Hematopoietic multipotent progenitor cell treated with erythropoietin and hydrocortisone succinate and interleukin-3 and kit ligand, for 15 days (in vitro differentiated cells): ENCODE measurements at places on chromosomes 1 and 21.

- DNase-seq, result no peak
Observed at GRCh38 chr1:19315378-19316198, 3.5 kb downstream of the SLC66A1 start.

DNA sequence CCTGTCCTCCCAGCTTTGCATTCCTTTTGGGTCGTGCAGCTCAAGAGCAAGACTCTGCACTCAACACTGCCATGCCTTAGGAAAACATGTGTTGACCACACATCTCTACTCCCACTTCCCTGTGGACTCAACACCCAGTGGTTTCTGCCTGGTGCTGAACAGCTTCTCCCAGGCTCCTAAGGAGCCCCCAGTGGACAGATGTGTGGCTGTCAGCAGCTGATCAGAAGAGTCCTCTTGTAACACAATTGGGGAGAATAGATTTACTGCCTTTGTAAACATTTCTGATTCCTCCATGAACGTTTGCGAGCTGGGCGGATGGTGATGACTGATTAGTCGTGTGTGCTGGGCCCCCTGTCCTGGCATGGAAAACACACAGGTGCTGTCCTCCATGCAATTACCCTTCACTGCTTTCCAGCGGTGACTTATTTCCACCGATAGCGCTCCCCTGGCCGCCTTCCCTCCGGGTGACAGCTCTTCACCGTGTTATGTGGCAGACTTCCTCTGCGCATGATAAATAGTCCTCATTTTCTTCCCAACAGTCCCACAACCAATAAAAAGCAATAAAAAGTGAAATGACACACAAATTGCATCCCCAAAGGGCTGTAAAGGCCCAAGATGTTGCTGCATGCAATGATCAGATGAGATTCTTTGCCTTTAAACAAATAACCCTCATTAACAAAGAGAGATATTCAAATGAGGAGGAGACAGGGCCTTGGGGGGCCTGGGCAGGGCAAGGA is 249.4 kb upstream of the AJAP1 start:
- no peak for DNase-seq

DNA sequence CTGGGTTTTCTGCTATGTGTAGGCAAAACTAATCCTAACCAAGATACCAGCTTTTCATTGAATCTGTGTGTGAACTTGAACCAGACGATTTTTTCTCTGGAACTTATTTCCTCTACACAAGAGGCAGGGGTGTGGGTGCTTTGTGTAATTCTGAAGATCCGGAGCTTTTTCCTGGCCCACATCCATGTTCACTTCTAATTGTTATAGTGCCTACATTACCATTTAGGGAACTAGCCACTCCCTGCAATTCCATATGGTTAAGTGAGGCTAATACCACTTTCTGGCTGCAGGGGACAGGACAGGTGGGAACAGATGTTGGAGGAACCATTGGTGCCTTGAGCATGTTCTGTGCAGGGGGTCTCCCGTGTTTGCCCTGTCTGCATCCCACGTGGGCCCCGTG is 83.4 kb upstream of the FMN2 start:
- no peak for DNase-seq

DNA sequence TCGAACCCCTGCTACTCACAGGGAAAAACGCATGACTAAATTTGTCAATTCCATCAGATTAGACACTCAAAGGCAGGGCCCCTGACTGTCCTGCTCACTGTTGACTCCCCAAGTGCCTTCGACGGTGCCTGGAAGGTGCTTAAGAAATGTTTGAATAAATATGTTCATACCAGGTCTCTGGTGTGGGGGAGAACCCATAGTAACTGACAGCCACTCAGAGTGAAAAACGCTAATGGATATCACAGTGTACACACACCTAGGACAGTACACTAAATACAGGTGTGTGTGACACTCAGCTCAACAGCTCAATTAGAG is 39.7 kb upstream of the WASF2 start:
- no peak for DNase-seq

DNA sequence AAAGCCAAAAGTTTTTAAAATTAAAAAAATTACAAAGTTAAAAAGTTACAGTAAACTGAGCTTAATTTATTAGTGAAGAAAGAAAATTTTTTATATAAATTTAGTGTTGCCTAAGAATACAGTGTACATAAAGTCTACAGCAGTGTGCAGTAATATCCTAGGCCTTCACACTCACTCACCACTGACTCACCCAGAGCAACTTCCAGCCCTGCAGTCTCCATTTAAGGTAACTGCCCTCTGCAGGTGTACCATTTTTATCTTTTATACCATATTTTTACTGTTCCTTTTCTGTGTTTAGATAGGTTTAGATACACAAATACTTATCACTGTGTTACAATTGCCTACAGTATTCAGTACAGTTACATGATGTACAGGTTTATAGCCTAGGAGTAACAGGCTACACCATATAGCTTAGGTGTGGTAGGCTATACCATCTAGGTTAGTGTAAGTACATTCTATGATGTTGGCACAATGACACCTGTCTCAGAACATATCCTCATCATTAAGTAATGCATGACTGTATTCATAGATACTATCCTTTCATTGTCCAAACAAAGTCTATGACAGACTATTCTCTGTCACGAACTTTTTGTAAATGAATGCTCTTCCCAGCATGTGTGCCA is 78.6 kb upstream of the PBX1 start:
- no peak for DNase-seq

DNA sequence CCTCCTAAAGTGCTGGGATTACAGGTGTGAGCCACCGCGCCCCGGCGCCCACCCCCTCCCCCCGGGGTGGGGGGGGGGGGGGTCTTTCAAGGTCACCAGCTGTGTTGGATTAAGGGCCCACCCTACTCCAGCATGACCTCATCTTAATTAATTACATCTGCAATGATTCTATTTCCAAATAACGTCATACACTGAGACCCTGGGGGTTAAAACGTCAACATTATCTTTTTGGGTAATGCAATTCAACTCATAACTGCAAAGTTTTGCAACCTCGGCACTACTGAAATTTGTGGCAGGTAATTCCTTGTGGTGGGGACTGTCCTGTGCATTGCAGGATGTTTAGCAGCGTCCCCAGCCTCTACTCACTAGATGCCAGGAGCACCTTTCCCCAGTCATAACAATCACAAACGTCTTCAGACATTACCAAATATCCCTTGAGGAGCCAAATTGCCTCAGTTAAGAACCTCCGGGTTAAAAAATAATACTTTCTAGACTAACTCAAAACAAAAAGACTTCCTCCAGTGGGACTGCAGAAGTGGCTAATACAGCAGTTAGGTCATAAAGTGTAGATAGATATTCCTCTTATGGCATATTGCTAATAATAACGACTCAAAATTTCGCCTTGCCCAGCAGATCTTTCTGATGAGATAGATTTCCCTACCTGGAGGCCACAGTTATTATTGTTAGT is 233.0 kb upstream of the KAZN start:
- DNase-seq, result no peak

GRCh38 chr1:113749402-113749801 is 9.9 kb downstream of the PHTF1 start:
- DNase-seq, result no peak

DNA sequence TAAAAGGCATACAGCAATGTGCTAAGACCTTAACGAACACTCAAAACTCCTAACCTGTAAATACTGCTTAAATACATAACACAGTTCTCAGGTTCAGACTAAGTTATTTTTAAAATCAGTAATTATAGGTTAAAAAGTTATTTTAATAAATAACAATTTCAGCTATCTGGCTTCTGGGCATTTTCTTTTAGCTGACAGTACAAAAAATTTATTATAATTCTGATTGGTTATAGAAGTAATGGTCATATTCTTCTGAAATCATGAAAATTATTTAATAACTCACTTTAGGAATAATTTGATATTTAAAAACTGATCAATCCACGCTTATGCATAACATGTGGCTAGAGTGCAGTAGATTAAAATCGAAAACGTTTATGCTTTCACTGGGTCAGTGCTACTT is 10.7 kb downstream of the RGS18 start:
- no peak for DNase-seq

DNA sequence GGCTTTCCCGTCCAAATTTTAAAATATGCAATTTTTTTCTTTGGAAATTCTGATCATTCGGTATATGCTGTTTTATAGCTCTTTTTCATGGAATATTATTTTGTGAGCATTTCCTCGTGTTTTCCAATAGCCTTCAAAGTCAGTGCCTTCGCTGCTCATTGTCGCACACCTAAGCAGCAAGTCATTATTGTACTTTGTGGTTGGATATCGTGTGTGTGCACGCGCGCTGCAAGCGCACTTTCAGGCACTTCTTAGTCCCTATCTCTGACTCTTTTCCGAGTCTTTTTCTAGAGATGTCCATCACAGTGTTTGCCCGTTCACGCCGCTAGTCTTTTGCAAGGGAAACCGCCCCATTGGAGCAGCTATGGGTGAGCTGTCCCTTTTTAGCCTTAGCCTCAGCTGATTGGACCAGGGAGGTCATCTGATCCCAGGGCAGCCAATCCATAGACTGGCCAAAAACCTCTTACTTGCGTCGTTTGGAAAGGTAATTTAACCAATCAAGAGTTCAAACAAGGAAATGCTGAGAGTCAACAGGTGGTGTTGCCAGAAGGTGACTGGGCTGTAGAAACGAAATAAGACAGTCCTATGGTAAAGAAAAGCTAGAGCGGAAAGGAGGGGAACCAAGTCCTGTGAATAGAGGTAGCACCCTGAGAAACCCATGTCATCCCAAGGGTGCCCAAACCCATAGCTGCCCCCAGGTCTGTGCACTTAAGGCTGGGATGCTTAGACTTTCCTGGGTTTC is 710 bp upstream of the HYI start:
- peak; percentile 79 for DNase-seq

DNA sequence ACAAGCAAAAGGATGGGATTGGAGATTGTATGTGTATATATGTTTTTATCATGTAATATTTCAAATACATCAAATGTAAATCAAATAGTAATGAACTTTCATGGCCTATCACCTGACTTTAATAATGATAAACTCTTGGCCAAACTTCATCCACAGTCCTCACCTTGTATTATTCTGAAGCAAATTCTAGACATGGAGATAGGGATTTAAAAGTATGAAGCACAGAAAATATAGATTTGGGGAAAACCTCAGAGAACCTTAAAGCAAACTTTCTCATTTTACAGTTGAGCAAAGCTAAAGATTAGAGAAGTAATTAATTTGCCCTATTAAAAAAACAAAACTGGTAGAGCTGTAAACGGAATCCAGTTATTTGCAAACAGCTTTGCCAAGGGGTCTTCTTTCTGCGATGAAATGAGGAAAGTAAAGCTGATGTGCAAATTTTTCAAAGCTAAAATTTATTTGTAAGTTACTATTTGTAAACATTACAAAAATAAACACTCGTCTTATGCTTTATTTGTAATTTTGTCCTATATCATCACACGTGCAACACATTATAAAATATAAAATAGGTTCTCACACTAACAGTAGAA is 19.9 kb upstream of the KIF14 start:
- DNase-seq, result no peak

- DNase-seq, result no peak
Observed at GRCh38 chr1:7374563-7375160, 396.4 kb upstream of the VAMP3 start.
